Spinal cord (tissue), 10 donors: ENCODE measurements at places on chromosomes 2 and 18. TPM values are rescaled to one million over a fixed set of nuclear protein-coding genes. Genes with fewer than 3 reads are reported as not detected.

DNA sequence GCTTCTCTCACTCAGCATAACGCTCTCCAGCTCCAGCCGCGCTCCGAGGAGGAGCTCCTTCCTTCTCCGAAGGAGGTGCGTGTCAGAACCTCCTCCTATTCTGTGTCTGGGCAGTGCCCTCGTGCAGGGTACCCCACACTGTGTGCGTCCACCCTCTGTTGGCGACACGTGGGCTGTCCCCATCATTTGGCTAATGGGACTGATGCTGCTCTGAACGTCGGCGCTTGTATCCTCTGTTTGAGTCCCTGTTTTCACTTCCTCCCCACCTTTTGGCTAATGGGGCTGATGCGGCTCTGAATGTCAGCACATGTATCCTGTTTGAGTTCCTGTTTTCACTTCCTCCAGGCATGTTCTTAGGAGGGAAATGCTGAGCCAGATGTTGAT lies 22.2 kb downstream of the KCNG2 start:
- peaks cover 4% of the 10 kb centered on the region for H3K36me3 ChIP-seq
- no peaks in the 10 kb centered on the region for H3K27me3 ChIP-seq
- no peak overlapping the region for H3K27ac ChIP-seq
- no peak overlapping the region for H3K4me3 ChIP-seq
- H3K4me1 ChIP-seq, result peaks cover 2% of the 10 kb centered on the region

DNA sequence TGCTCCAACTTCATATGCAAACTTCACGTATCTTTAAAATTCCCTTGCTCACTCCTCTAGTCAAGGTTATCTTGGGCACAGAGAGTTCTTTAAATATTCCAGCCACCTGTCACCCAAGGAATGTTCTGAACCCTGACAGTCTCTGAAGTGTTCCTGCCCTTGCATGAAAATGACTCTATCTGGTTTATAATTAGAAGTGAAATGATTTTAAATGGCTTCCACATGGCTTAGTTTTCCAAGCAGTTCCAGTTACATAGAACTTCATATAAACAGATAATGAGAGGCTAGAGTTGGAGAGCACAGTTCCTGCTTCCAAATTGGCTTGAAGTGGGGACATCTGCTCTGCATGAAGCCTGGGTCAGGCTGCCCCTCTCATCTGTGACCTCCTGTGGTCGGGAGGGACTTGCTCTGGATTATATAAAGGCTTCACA lies 81.9 kb downstream of the SLC4A3 start:
- H3K27me3 ChIP-seq, result no peaks in the 10 kb centered on the region
- no peak overlapping the region for H3K4me3 ChIP-seq
- no peak overlapping the region for H3K27ac ChIP-seq
- DNase-seq, result no peak
- peaks cover 4% of the 10 kb centered on the region for H3K4me1 ChIP-seq

- no peak for DNase-seq
- no peaks in the 10 kb centered on the region for H3K36me3 ChIP-seq
- no peaks in the 10 kb centered on the region for H3K4me1 ChIP-seq
- H3K27me3 ChIP-seq, result no peaks in the 10 kb centered on the region
- H3K27ac ChIP-seq, result no peak overlapping the region
These were observed 13.5 kb upstream of the EPAS1 start for GRCh38 chr2:46283693-46284092.

GRCh38 chr2:66698091-66698490 lies 263.2 kb downstream of the MEIS1 start:
- H3K4me1 ChIP-seq, result no peaks in the 10 kb centered on the region
- no peaks in the 10 kb centered on the region for H3K27me3 ChIP-seq
- DNase-seq, result no peak

Gene BMP10
- not detected for total RNA-seq
